CD4-positive, alpha-beta T cell treated with Interleukin-21 for 1 hour (primary cell): ENCODE measurements at places on chromosomes 12 and 14.

DNA sequence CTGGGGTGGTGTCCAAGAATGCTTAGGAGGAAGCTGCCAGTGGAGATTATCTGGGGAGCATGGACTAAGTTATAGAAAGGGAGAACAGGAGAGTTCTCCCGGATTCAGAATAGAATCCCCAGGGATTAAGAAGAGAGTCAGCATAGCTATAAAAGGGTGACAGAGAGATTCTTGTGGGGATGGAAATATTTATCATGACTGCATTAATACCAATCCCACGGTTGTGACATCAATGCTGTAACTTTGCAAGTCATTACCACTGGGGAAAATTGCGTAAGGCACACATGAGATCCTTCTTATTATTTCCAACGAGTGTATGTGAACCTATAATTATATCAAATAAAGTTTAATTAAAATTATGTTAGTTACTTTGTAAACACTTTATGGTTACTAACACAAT lies 447.9 kb upstream of the TMEM132C start:
- no peak for DNase-seq

GRCh38 chr12:116121453-116121871 lies 156.0 kb downstream of the MED13L start:
- DNase-seq: no peak

GRCh38 chr14:58663494-58664111 lies 25.8 kb downstream of the DACT1 start:
- no peak for DNase-seq

GRCh38 chr12:104064842-104065427 lies 604 bp downstream of the HCFC2 start:
- no peak for DNase-seq
